ENCODE measurements at places on chromosomes 7 and 10. TPM values are rescaled to one million over a fixed set of nuclear protein-coding genes. Genes with fewer than 3 reads are reported as not detected.

DNA sequence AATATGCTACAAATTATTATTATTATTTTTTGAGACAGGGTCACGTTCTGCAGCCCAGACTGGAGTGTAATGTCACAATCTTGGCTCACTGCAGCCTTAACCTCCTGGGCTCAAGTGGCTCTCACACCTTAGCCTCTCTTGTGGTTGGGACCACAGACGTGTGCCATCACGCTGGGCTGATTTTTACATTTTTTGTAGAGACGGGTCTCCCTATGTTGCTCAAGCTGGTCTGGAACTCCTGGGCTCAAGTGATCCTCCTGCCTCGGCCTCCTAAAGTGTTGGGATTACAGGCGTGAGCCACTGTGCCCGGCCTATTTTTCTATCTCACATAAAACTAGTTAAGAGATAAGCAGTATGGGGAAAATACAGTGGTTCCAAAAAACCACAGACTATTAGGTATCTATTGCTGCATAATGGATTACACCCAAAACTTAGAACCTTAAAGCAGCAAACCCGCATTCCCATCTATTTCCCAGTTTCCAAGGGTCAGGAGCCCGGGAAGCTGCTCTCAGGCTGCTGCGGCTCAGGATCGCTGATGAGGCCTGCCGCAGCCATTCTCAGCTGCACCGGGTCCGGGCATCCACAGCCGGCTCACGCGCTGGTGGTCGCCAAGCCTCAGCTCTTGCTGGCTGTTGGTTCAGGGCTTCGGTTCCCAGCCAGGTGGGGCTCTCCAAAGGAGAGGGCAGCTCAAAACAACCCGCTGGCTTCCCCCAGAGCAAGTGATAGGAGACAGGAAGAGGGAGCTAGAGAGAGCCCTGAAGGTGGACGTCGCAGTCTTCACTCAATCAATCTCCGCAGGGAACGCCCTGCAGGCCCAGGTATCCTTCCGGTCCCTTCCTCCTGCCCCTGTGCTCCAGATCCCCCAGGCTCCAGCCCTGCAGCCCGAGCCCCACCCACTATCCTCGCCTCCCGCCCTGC, 128.2 kb downstream of the UBE2H start:
- peak; percentile 77 for DNase-seq

DNA sequence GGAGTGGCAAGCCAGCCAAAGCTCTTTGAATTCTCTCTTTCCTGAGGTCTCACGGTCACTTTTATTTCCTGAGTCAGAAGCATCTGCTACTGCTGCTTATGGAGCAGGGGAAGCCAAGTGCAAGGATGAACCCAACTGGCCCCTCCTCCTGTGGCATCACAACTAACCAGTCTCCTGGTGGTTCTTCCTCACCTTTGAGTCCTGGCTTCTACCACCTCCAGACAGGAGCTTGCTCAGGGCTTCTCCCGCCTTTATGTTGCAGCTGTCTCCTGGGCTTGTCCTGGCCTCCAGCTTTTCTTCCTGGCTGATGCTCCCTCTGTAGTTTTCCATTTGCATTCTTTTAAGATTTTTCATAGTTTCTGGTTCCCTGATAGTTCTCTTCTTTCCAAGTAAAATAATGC, 349.7 kb upstream of the NRP1 start:
- no peak for DNase-seq

Gene GARIN1A
- 2.4 TPM for total RNA-seq

Gene NUPR2
- not detected for total RNA-seq

Gene CYP3A7
- total RNA-seq, result 0.46 TPM

Gene HOXA5
- 55.0 TPM for total RNA-seq

GRCh38 chr10:124643330-124644009, 100.7 kb downstream of the FAM53B start:
- DNase-seq, result no peak

DNA sequence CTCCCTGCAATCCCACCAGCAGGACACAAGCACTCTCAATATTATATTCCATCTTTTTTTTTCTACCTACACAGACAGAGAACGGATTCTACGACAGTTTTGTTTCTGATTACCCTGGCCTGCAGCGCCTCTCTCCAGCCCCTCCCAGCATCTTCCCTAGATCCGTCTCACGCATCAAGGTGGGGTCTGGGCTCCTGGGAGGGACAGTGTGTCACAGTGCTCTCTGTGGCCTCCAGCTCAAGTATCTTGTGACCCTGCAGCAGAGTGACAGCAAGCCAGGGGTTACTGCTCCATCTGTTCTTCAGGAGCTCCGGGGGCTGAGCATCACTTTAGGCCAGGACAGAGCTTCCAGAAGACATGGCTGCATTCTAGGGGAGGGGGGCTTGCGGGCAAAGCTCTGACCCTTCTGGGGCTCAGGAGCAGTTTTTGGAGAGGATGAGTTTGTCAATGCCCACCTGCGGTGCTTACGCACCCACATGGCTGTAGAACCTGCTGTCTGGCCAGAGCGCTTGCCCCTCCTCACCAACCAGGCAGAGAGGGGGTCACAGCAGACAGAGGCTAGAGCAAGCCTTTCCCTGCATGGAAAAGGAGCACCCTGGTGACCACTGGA, 22.6 kb downstream of the MYO1G start:
- DNase-seq, result peak; percentile 31

Gene ARHGAP22
- 4.1 TPM for total RNA-seq

DNA sequence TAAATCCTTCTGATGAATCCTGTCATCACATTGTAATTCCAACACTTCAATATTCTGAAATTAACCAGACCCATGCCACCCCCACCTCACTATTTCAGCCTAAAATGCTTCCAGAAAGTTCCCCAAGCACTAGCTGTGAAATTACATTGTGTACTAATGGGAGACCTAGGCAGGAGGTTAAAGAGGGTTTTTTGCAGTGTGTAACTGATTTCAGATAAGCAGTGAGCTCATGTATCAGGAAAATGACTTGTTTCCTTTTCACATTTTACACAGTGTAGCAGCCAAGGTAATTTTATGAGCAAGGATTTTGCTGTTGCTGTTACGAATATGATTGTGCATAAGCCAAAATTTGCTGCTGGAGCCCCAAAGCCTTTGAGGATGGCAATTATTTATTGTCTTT, 129.0 kb downstream of the INHBA start:
- DNase-seq, result no peak

DNA sequence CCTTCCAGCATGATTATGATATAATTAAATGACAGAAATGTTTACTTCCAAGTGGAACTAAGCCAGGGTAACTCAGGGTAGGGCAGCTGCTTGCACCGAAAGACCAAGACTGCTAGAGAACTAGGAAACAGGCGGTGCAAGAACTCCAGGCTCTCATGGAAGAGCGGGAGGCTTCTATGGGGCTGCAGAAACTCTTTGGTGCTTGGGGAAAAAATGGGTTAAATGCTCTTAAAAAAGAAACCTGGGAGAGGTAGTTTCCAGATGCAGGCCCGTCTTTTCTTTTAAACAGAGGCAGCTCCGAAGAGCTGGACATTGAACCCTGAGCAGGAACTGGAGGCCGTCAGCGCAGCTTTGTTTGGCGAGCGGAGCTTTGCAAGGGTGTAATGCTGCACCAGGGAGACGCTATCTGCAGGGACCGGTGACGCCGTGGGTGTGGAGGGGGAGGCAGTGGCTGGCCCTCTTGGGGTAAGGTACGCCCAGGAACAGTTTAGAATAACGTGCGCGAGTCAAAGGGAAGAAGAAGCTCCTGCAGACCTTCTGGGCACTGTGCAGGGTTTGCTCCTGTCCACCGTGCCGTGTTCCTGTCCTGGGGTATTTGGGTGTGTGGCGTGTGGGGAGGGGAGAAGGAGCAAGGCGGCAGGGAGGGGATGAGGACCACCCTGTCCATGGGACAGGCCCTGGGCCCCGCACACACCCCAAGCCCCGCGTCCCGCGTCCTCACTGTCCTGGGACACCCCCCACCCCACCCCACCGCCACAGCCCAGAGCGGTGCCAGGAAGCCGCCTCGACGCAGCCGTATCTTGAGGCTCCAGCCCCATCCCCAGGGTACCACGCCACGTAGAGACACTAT, 59.0 kb downstream of the EGFR start:
- no peak for DNase-seq

Gene SMARCD3
- 58.4 TPM for total RNA-seq

Gene NUTM2A
- 3.2 TPM for total RNA-seq

- no peak for DNase-seq
These were observed 30.1 kb downstream of the CTBP2 start for GRCh38 chr10:125130260-125130659.

GRCh38 chr7:33760834-33761233, 144.5 kb upstream of the BMPER start:
- no peak for DNase-seq

- DNase-seq, result no peak
These were observed 35.6 kb upstream of the C10orf90 start for GRCh38 chr10:126705951-126706565.

Gene TWIST1
- total RNA-seq, result 121 TPM

DNA sequence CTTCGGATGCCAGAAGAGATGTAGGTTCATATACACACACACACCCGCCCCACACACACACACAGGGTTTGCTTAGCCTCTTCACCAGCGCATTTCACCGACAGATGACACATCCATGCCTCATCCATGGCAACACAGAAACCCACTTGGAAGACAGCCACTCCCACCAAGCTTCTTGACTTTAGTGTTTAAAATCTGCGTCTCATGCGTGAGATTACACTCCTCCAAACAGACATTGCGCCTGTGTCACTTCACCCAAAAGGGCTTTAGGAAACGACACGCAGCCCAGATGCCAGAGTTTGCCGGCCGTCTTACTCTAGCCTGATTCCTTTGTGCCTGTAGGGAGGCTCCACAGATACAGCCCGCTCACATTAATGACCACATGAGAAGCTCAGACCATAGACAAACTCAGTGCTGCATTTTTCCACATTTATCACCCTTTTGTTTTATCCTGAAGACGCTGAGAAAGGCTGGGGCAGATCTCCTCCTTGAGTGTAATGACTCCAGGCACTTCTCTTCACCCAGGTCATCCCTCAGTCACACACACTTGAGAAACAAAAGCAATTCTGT, 73.8 kb downstream of the DIP2C start:
- DNase-seq, result no peak

Gene GPR22
- not detected for total RNA-seq

Gene PKD2L1
- total RNA-seq, result 0.26 TPM

Gene CPA1
- total RNA-seq, result not detected

GRCh38 chr7:137081321-137082093, 213.1 kb downstream of the CHRM2 start:
- no peak for DNase-seq

GRCh38 chr7:83579740-83580139, 69.2 kb downstream of the SEMA3E start:
- no peak for DNase-seq

DNA sequence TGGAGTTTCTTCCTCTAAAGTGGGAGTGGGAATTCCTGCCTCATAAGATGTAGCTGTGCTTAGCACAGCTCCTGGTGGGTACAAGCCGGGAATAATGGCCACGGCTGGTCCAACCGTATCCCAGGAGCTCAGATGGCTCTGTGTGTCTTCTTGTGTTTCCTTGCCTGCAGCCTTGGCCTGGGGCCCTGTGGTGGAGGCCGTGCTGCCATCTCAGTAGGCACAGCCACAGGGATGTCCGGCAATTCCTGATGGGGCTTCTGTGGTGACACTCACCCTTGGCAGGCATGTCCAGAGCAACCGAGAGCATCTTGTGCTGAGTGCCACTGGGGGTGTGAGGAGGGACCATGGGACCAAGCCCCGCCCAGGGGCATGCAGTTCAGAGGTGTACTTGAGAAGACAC, 50.0 kb upstream of the AQP1 start:
- DNase-seq, result no peak

Gene SPDYE11
- total RNA-seq, result not detected

GRCh38 chr10:122368502-122369254, 5.8 kb upstream of the PLEKHA1 start:
- no peak for DNase-seq

Gene TMEM178B
- total RNA-seq, result 8.7 TPM

DNA sequence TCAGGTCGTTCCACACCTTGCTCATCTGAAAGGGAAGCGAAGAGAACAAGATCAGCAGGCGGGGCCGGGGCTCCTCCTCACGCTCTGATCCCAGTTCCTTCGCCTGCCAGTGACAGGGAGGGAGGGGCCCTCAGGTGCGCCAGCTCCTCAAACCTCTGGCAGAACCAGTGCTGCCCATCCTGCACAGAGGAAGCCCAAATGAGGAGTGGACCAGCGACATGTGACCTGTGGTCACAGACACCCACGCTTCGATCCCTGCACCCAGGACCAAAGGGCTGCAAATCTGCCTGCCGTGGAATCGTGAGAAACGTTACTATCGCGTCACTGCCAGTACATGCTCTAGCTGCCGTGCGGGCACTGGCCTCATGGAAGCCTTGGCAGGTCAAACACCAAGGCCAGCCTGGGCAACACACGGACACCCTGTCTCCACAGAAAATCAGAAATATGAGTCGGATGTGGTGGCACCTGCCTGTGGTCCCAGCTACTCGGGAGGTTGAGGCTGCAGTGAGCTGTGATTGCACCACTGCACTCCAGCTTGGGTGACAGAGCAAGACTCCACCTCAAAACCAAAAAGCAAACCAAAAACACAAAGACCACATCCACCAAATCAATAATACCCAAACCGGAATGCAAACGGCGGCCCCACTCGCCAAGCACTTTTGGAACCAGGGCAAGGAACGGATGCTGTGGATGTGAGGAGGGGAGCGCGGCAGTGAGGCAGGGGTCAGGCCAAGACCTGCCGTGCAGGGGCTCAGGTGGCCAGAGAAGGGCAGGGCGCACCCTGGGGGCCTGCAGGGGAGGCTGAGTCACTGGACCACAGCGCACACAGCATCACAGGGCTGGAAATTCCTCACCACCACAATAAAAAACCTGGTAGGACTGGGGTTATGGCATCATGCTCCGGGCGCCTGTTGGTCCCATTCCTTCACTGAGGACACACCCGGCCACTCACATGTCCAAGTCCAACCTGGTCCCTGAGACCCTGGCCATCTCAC, 13.4 kb downstream of the NUDT1 start:
- no peak for DNase-seq

GRCh38 chr10:97781618-97782331, 10.0 kb upstream of the SFRP5 start:
- no peak for DNase-seq

Gene NCAPG2
- 23.8 TPM for total RNA-seq

DNA sequence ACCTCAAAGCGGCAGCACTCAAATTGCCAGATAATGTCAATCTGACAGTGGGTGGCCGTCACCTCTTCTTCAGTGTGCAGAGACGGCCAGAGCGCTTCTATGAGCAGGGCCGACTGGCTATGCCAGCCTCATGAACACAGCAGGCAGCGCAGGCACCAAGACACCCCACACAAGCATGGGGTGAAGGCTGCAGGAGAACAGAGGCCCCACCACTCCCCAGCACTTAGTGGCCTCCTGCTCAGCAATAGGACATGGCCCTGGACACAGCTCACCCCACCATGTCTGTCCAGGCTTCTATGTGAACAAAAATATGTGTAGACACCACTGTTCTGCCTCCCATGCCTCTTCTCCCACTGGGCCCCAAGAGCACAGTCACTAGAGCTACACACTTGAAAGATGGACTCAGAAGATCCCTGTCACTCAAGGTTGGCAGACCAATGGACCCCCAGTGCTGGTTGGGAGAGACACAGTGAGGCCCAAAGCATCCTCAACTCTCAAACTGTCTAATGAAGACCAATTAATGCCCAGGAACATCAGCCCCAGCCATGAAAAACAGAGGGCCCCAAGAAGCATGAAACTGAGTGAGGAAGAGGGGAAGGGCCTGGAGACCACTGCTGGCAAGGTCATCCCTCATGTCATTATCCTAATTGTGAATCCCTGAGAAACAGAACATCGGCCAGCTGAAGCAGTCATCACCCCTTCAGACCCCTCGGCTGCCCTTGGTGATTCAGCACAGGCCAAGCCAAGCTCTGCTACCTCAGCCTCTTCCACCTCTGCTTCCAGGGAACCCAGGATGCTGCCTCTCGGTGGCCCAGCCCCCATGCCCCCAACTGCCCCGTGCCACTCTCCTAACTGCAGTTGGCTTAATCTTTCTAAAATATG, 77.7 kb downstream of the GRID1 start:
- no peak for DNase-seq

GRCh38 chr7:593324-594115, 73.9 kb upstream of the PDGFA start:
- DNase-seq, result no peak
